MCF 10A (cell line): ENCODE measurements at places on chromosomes 5 and 9. TPM values are rescaled to one million over a fixed set of nuclear protein-coding genes. Genes with fewer than 3 reads are reported as not detected.

- no peaks in the 10 kb centered on the region for H3K4me1 ChIP-seq
- no peak overlapping the region for H3K27ac ChIP-seq
- peaks cover 9% of the 10 kb centered on the region for H3K36me3 ChIP-seq
- no peaks in the 10 kb centered on the region for H3K27me3 ChIP-seq
- no peak for DNase-seq
Observed at GRCh38 chr5:59360130-59360555, 533.4 kb downstream of the PDE4D start.

DNA sequence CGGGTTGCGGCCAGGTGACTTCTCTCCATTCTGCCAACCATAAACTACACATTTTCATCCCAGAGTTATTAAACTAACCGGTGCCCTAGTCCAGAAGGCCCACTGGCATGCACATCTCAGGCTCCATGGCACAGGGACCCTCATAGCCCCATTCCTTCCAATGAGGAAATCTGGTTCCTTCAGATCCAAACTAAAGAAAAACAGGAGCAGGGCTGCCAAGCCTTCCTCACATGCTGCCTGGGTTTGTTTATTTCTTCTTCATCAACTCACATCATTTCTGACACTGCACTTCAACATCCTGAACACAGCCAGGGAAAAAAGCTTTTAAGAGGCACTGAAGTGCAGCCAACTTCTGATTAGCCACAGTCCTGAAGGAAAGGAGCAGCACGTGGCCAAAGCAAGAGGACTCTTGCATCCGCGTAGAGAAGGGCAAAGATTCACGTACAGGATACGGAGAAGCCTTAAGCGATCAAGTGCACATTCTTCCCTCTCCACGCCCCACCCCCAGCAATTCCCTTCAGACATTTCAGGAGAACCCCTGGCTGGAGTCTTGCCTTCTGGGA lies 22.5 kb downstream of the LHFPL2 start:
- peaks cover 59% of the 10 kb centered on the region for H3K36me3 ChIP-seq
- DNase-seq, result no peak
- H3K27me3 ChIP-seq, result no peaks in the 10 kb centered on the region
- no peak overlapping the region for H3K4me3 ChIP-seq
- peak overlapping the region; percentile 16 for H3K27ac ChIP-seq

DNA sequence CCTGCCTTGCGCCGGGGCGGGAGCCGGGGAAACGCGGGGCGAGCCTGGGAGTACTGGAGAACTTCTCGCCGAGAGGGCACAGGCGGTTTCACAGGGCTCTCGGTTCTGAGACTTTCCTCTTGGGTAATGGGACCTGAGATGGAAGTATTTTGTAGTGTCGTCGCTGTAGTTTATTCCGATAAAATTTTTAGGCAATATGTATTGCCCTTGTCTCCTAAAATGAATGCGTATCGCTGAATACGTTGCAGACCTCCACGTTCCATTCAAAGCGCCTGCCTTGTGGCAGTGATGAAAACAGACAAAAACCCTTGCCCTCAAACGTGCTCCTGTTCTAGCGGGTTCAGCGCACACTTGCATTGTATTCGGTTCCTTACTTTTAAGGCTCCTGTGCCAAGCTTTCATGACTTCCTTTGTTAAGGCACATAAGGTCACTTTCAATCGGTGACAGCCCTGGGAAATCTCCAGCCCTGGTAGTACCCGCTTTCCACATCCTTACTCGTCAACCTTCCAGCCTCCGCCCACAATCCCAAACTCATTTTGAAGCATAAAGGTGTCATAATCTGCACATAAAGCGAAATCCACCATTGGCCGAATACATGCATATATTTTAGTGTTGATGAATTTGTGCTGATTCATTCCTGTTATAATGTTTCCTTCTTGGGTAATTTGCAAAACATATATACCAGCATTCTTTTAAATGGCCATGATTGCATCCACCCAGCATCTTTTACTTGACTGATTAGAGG lies 694 bp downstream of the RMI1 start:
- H3K36me3 ChIP-seq, result peaks cover 43% of the 10 kb centered on the region
- peaks cover 18% of the 10 kb centered on the region for H3K4me1 ChIP-seq
- peak; percentile 77 for DNase-seq
- peak overlapping the region; percentile 100 for H3K27ac ChIP-seq

- no peaks in the 10 kb centered on the region for H3K4me1 ChIP-seq
- H3K27me3 ChIP-seq, result no peaks in the 10 kb centered on the region
- no peak overlapping the region for H3K4me3 ChIP-seq
- no peak for DNase-seq
- H3K27ac ChIP-seq, result no peak overlapping the region
- H3K36me3 ChIP-seq, result no peaks in the 10 kb centered on the region
Observed at GRCh38 chr5:134019636-134020035, 14.9 kb upstream of the VDAC1 start.

GRCh38 chr5:10579536-10580521 lies 16.0 kb downstream of the ANKRD33B start:
- no peak overlapping the region for H3K27ac ChIP-seq
- H3K27me3 ChIP-seq, result no peaks in the 10 kb centered on the region
- no peaks in the 10 kb centered on the region for H3K36me3 ChIP-seq
- peaks cover 12% of the 10 kb centered on the region for H3K4me1 ChIP-seq

- H3K27ac ChIP-seq, result no peak overlapping the region
- DNase-seq, result no peak
- no peaks in the 10 kb centered on the region for H3K36me3 ChIP-seq
- H3K4me3 ChIP-seq, result peak overlapping the region; percentile 11
- no peaks in the 10 kb centered on the region for H3K27me3 ChIP-seq
Observed at GRCh38 chr9:99107421-99107820, 2.5 kb downstream of the TGFBR1 start.

DNA sequence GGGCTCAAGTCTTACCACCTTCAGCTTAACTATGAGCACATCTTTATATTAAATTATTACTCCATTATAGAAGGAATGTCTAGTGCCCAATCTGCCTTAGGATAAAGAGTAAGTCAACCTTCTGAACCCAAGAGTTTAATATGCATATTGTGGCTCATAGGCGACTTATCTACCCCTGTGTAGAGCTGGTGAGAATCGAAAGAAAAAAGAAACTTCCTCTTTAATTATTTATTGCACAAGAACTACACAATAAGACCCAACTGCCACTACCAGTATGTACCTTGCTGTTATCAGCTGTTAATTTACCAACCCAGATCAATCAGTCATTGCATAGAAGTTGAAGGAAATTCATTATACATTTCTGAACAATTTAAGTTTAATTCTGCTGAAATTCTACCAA lies 329.1 kb upstream of the SLC24A2 start:
- DNase-seq, result no peak
- no peak overlapping the region for H3K27ac ChIP-seq
- H3K4me1 ChIP-seq, result peaks cover 6% of the 10 kb centered on the region
- no peak overlapping the region for H3K4me3 ChIP-seq
- no peaks in the 10 kb centered on the region for H3K36me3 ChIP-seq
- no peaks in the 10 kb centered on the region for H3K27me3 ChIP-seq

- no peak overlapping the region for H3K27ac ChIP-seq
- H3K4me1 ChIP-seq, result peaks cover 9% of the 10 kb centered on the region
- H3K27me3 ChIP-seq, result no peaks in the 10 kb centered on the region
- no peak overlapping the region for H3K4me3 ChIP-seq
- DNase-seq, result no peak
Observed at GRCh38 chr5:24353611-24354010, 291.2 kb downstream of the CDH10 start.

DNA sequence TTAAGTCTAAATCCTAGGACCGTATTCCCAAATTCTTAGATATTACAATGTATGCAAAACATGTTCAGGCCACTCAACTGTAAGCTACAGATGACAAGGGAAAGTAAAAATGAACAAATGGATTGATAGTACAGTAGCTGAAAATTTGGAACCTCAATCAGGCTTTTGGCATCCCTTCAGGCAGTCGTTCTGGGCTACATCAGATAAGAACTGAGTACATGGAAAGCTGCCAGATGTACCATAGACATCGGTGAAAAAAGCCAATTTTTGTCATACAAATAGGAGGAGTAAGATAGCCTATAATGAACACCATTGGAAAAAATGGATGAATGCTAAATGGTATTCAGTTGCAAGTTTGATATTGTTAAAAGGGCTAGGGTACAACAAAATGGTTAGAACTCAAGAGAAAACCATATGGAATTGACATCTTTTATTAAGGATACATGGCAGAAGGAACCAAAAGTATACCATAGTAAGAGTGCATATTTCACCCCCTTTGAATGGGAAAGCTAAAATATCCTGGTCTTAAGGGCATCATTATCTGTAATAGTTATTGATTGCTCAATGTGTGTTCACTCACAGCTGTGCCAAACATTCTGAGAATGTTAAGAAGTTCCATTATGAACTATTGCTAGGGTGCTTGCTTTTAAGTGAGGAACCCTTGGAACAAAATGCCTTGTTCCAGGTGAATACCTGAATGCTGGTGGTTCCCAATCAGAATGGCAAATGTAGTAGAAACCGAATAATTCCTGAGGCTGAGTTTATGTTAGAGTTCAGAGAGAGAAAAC lies 86.4 kb downstream of the NR3C1 start:
- H3K27me3 ChIP-seq, result no peaks in the 10 kb centered on the region
- peaks cover 24% of the 10 kb centered on the region for H3K36me3 ChIP-seq
- no peak for DNase-seq
- peak overlapping the region; percentile 10 for H3K4me3 ChIP-seq
- no peak overlapping the region for H3K27ac ChIP-seq

DNA sequence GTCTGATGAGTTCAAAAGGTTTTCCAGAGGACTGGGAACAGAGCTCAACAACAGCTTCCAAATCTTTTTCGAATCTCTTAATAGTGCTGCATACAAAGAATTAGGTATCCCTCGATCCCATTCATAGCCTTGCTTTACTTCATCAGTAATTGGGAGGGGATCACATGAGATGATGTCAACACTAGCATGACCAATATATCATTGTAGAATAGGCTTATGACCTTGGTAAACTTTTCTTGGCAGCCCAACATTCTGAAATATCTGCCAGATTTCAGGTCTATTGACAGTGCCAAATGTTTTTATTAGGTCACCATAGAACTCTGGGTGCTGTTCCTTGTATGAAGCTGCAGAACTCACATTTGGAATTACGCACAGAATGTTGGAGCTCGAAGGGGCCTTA lies 228.9 kb downstream of the FGF10 start:
- H3K4me3 ChIP-seq, result no peak overlapping the region
- no peak for DNase-seq
- H3K27ac ChIP-seq, result no peak overlapping the region
- no peaks in the 10 kb centered on the region for H3K36me3 ChIP-seq

- no peaks in the 10 kb centered on the region for H3K27me3 ChIP-seq
- H3K4me3 ChIP-seq, result peak overlapping the region; percentile 10
- H3K4me1 ChIP-seq, result peaks cover 48% of the 10 kb centered on the region
- peak; percentile 98 for DNase-seq
- no peaks in the 10 kb centered on the region for H3K36me3 ChIP-seq
Observed at GRCh38 chr5:61301341-61302199, 30.5 kb upstream of the ZSWIM6 start.

- DNase-seq, result no peak
- H3K4me3 ChIP-seq, result no peak overlapping the region
- H3K27ac ChIP-seq, result no peak overlapping the region
- H3K4me1 ChIP-seq, result no peaks in the 10 kb centered on the region
- no peaks in the 10 kb centered on the region for H3K36me3 ChIP-seq
Observed at GRCh38 chr9:93815677-93816076, 139.5 kb downstream of the BARX1 start.

GRCh38 chr5:56140073-56140472 lies 93.1 kb downstream of the ANKRD55 start:
- peaks cover 5% of the 10 kb centered on the region for H3K4me1 ChIP-seq

DNA sequence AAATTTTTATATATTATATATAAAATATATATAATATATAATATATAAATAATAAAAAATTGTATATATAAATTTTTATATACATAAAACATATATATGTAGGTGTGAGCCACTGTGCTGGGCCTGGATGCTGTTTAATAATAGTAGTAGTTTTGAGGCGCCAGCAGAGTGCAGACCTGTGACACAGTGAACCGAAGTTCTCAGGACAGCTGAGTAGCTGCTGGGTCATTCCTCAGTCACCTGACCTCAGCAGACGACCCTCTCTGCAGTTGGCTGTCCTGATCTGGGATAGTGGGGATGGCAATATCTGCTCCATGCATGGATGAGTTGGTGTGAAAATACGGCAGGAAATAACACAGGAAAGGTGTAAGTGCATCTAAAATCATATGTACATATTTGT lies 3.3 kb upstream of the SNX18 start:
- H3K27ac ChIP-seq, result no peak overlapping the region
- H3K36me3 ChIP-seq, result no peaks in the 10 kb centered on the region
- peak; percentile 28 for DNase-seq
- H3K4me3 ChIP-seq, result no peak overlapping the region

GRCh38 chr5:173020643-173021042 lies 35.5 kb upstream of the CREBRF start:
- DNase-seq, result no peak
- no peaks in the 10 kb centered on the region for H3K27me3 ChIP-seq
- H3K27ac ChIP-seq, result peak overlapping the region; percentile 49
- H3K36me3 ChIP-seq, result peaks cover 54% of the 10 kb centered on the region

GRCh38 chr5:96316017-96316416 lies 117.0 kb downstream of the PCSK1 start:
- no peak overlapping the region for H3K4me3 ChIP-seq
- H3K4me1 ChIP-seq, result no peaks in the 10 kb centered on the region
- no peaks in the 10 kb centered on the region for H3K36me3 ChIP-seq
- no peak overlapping the region for H3K27ac ChIP-seq

- H3K36me3 ChIP-seq, result no peaks in the 10 kb centered on the region
- H3K4me3 ChIP-seq, result no peak overlapping the region
- no peak for DNase-seq
Observed at GRCh38 chr5:62690421-62690820, 111.8 kb downstream of the LRRC70 start.

EGFLAM gene
- 9.3 and 11.5 TPM in 2 replicates for total RNA-seq

LRRC26 gene
- total RNA-seq, result not detected in 2 replicates

COL15A1 gene
- total RNA-seq, result not detected in 2 replicates

LCN6 gene
- total RNA-seq, result not detected in 2 replicates

PCDHGA12 gene
- total RNA-seq, result 0.79 and 0.91 TPM in 2 replicates

C9 gene
- total RNA-seq, result not detected in 2 replicates

YTHDC2 gene
- 22.2 and 24.6 TPM in 2 replicates for total RNA-seq

IFNA14 gene
- not detected in 2 replicates for total RNA-seq

F12 gene
- total RNA-seq, result 13.6 and 16.5 TPM in 2 replicates

HSPB3 gene
- not detected in 2 replicates for total RNA-seq
